Astrocyte (in vitro differentiated cells and primary cell): ENCODE measurements at places on chromosomes 16 and 17. TPM values are rescaled to one million over a fixed set of nuclear protein-coding genes. Genes with fewer than 3 reads are reported as not detected.
A peak's percentile ranks its signal among the peaks of the same experiment; 100 is the strongest.

CNGB1 gene
- total RNA-seq: not detected in 2 replicates

DNA sequence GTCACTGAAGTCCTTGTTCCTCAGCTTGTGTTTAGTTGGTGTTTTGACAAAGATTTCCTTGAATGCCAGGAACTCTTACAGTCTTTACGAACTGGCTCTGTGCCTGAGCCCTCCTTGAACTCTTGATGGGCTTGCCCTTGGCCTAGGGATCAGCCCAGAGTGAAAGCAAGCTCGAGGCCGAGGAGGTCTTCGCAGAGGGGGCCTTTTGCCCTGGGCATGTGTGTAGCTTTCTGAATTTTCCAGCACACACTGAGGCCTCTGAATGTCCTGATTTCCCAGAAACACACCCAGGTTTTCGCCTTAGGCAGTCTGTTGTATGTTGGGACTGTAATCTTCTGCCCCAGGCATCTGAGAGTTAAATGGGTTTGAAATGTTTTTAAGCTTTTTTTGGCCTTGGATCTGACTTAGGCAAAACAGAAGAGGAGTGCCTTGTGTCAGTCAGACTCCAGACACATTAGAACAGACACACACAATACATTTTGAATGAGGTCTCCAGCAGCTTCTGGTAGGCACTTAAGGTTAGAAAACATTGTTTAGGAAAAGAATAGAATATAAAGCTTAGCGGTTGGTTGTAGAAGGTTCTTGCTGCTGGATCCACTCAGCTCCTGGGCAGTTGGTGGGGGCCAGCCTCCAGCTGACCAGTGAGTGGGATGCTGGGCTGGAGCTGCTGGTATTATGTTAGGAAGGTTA is 17.1 kb downstream of the FOXK2 start:
- no peak for DNase-seq

DNA sequence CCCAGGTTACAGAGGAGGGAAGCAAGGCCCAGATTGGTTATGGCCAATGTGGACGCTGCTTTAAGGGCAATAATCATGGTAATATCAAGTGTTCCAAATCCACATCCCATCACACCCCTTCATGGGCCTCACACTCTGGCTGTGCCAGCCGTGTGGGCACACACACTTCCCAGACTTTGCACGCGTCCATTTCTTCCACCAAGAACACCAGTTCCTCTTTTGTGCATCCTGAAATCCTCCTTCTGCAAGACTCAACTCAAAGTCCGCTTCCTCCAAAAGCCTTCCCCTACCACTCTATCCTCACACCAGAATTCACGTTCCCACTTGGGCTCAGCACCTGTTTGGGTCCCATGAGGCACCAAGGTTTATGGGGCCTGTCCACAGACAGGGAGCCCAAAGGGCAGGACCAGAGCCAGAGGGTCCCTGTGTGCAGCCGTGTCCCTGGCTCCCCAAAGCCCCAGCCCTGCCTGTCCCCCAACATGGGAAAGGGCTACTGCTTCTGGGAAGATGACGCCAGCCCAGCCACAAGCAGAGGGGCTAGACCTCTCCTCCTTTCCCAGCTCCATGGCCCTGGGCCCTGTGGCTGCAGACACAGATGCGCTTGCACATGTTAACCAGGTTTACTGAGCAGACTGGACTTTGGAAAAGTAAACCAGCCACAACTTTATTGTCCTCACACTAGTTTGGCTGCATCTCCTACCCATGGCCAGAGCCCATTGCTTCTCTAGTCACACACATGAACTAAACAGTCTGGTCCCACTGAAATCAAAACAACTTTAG is 20.3 kb downstream of the SPNS3 start:
- no peak for DNase-seq

DNA sequence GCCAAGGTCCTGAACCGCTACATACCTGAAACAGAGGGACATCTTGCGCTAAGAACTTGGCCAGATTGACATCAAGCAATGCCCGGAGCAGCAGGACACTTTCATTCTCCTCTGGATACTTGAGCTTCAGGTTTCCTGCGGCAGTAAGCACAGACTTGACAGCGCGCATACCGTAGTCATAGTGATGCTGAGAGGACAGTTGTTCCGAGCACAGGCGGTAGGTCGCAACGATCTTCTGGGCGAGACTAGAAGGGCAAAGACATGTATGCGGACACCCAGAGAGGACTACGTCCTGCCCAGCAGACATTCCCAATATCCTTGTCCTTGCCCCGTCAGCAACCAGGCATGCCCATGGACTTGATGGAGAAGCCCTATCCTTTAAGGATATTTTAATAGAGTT is 112.9 kb downstream of the DNAH3 start:
- DNase-seq: no peak

GRCh38 chr16:87267566-87267965 is 49.6 kb downstream of the C16orf95 start:
- no peak for DNase-seq

DNA sequence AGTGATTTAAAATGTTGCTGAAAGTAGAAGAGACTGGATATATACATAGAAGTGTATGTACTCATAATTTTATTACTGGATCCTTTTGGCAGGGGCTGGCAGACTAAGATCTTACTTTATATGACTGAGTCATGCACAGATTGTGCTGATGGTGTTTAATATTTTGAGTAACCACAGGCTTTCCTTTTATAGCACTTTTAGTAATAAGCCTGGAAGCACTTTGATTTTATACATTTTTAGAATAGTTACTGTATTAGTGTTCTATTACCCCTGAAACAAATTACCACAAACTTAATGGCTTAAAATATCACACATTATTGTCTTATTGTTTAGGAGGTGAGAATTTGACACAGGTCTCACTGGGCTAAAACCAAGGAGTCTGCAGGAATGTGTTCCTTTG is 113.4 kb upstream of the CDH8 start:
- DNase-seq: peak; percentile 66

ANKRD40CL gene
- total RNA-seq: not detected in 2 replicates

- DNase-seq: no peak
Measured at GRCh38 chr17:11637796-11638195, 39.5 kb downstream of the DNAH9 start.

DNA sequence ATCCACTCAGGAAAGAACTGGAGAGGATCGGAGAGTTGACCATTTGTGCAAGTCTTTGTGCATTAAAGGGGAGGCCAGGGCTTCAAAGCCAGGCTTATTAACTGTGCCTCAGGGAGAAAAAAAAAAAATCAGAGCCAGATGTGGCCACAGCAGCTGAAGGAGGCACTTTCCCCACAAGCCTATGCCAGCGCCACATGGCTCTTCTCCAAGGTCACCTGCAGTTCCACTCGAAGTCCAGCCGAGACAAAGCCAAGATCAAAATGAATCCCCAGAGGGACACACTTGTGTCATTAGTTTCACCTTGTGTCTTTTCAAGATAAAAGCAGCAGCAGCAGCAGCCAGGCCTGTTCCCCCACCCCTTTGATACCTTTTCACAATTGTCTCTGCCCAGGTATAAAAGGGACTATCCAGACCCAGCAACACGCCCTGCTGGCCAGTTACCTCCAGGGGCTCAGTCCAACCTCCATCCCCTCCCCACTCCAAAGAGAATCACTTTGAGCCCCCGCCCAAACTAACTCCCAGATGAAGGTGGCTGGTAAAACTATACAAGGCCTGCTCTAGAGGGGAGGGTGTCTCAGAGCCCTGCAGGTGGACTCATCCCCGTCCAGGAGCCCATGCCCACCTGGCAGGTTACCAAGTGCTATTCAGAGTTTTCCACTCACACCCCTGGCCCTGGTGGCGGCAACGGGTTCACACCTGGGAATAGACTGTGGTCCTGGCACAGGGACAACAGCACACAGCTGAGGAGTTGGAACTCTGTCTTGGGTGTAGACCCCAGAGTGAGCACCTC is 29.2 kb downstream of the AXIN2 start:
- no peak for DNase-seq

GRCh38 chr16:64532117-64532516 is 589.7 kb downstream of the CDH11 start:
- DNase-seq: no peak

TIMP2 gene
- total RNA-seq: 184 and 187 TPM in 2 replicates

GRCh38 chr17:36867716-36868341 is 69.4 kb upstream of the LHX1 start:
- DNase-seq: no peak

- no peak for DNase-seq
Measured at GRCh38 chr17:43665084-43665936, 3.6 kb upstream of the MEOX1 start.

DNA sequence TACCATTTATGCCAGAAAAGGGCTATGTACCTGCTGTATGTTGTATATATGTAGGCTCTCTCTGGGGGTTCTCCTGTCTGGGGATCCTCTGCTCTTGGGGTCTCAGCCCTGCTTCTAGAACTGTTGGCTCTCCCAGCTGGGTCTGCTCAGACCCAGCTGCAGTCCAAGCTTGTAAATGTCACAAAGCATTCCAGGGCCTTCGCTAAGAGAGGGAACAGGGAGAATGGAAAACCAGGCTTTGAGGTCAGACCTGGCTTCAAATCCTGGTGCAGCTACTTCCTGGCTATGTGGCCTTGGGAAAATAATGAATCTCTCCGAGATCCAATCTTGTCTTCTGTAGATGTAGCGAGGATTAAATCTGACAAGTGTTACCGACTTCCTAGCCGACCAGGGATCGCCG is 44.0 kb downstream of the NLRP1 start:
- no peak for DNase-seq

CCDC200 gene
- not detected in 2 replicates for total RNA-seq

GRCh38 chr17:79945591-79946255 is 89.9 kb downstream of the TBC1D16 start:
- DNase-seq: peak; percentile 84

- no peak for DNase-seq
Measured at GRCh38 chr17:56548661-56549060, 44.8 kb upstream of the NOG start.

- no peak for DNase-seq
Measured at GRCh38 chr16:11587643-11588247, 1.0 kb upstream of the LITAF start.

DNA sequence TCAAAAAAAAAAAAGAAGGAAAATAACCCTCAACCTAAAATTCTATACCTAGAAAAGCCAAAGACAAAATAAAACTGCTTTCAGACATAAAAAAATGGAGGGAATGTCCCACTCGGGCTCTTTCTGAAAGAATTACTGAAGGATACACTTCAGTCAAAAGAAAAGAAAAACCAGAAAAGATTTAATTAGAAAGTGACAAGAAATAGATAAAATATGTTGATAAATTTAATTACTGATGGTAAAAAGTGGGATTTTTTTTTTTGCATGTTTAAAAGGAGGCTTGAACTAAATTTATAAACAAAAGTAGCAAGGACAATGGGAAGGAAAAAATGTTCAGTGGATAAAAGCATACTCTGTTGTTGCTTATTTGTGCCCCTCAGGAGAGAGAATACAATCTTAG is 89.1 kb downstream of the OR1D5 start:
- no peak for DNase-seq

DNA sequence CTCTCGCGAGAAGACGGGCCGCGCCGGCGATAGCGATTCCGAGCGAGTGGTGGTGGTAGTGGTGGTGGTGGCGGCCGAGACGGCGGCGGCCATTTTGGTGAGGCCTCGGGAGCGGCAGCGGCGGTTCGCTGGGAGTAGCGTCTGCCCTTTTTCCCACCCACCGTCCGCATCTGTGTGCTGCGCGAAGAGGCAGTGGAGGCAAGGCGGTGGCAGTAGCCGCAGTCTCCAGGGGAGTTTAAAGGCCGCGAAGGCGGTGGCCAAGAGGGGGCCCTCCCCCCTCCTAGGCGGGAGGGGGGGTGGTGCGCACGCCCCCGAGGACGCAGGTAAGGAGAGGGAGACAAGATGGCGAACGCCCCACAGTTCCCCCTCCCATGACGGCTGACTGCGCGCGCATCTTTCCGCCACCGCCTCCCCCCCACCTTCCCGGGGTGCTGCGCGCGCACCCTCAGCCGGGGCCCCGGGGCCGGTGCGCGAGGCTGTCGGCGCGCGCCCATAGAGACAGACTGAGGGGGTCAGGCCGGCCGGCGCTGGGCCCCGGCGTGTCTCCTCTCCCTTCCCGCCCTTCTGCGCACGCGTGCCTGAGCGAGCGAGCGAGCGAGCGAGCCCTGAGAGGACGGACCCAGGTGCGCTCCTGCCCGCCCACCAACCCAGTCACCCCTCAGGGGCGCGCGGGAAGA is 694 bp upstream of the SRCAP start:
- DNase-seq: peak; percentile 71

DNA sequence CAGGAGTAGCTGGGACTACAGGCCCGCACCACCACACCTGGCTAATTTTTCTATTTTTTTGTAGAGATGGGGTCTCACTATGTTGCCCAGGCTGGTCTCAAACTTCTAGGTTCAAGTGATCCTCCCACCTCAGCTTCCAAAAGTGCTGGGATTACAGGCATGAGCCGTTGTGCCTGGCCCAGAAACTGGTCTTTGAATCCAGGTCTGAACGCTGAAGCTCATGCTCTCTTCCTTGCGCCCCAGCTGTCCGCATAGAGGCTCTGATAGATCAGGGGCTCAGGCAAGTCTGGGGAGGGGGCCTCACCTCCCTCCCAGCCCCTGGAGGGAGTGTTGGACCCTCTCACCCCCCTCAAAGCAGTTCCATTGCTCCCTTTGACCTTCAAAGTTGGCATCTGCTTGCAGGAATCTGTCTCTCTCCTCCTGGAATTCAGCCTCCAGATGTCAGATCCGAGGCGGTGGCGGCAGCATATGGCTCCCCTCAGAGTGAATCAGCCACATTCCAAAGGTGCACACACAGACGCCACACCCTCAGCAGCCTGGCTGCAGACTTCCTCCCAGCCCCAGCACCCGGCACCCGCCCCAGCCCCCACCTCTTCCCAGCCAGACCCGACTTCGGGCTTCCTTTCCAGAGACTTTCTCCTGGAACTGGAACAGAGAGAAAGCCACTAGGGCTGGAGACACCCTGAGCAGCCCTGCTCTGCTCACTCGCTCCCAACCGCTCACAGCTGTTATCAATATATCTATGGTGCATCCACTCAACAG is 16.9 kb upstream of the GLIS2 start:
- peak; percentile 94 for DNase-seq

KIF18B gene
- 0.82 and 1.8 TPM in 2 replicates for total RNA-seq

DNA sequence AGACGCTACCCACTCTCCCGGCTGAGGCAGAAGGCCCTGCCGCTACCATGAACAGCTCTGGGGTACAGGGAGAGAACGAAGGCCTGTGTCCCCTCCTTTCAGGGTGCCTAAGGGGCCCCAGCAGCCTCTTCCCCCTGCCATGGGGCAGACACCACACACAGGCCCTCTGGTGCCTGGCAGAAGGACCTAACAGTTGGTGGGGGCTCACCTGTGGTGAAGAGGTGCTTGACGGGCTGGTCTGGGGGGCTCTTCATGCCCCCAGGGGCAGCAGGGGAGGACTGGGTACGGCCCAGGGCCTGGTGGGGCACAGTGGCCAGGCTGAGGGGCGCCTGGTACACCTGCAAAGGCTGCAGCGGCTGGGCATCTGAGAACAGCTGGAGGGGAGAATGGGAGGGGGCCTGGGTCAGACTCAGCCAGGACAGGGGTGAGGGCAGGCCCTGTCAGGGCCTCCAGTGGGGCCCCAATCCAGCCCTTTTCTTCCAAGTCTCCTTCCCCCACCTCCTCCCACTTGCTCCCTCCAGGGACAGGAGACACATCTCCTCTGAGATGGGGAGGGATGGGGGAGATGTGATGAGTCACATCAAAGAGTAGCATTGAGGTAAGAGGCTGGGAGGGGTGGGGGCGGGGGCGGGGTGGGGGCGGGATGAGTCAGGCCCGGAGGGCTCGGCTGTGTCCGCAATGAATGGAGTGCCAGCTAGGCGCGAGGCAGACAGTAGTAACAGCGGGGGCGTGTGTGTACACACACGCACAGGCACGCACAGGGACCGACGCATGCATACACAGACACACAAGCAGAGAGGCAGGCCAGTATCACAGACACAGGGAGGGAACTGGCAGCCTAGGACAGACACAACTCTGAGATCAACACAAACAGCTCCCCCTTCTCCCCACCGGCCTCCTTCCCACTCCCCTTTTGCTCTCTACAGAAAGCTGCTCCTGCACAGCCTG is 16.1 kb downstream of the G6PC3 start:
- DNase-seq: peak; percentile 88

SMTNL2 gene
- total RNA-seq: 0.18 and 0.26 TPM in 2 replicates
